Stimulated activated CD8-positive, alpha-beta memory T cell treated with anti-CD3 and anti-CD28 coated beads, Interleukin-12 subunit alpha, Interleukin-12 subunit beta, amount 100 ng/mL, for 1 hour (primary cell): ENCODE measurements at places on chromosomes 11 and 22.

DNA sequence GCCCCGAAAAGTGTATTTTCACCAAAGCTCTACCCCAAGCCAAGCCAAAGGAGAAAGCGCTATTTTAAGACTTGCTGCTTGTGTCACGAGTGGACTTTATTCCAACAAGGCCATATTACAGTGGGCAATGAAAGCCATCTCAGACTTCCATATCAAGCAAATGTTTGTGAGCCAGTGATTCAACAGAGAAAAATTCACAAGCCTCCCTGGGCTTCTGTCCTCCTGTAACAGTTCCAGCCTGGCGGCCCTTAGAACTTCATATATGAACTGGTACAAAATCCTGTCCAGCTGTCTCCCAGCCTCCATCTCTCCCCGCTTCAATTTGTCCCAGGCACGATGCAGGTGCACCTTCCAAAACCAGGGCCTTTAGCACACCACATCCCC lies 11.2 kb downstream of the LARGE1 start:
- no peak for DNase-seq

DNA sequence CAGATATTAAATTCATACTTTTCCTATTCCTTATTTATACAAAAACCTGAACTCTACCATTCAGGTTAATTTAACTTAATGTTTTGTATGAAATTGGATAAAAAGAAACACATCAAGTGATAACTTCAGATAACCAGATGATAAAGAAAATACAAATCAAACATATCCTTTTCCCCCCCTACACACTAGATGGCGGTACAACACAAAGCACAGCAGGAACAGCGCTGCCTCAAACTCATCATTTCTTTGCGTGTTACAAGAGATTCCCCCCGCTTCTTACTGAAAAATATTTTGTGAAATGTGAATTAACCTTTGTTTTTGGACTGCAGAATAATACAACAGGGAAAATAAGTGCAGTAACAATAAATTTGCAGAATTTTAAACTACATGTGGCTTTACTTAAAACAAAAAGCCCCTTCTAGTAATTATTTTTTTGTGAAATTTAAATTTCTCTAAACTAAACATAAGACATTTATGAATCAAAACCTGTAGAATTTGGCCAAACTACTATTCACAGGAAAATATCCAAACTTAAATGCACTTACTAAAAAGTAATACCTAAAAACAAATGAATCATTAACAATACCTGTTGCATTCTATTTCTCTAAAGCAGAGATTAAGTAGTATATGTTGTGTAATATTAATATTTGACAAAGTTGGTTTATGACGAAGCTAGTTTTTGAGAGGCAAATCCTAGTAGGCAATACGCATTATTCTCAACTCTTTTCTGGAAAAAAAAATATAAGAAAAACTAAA lies 74.4 kb downstream of the ARHGAP32 start:
- peak; percentile 10 for DNase-seq

GRCh38 chr11:119206511-119207414 lies 624 bp downstream of the CBL start:
- peak; percentile 8 for DNase-seq

DNA sequence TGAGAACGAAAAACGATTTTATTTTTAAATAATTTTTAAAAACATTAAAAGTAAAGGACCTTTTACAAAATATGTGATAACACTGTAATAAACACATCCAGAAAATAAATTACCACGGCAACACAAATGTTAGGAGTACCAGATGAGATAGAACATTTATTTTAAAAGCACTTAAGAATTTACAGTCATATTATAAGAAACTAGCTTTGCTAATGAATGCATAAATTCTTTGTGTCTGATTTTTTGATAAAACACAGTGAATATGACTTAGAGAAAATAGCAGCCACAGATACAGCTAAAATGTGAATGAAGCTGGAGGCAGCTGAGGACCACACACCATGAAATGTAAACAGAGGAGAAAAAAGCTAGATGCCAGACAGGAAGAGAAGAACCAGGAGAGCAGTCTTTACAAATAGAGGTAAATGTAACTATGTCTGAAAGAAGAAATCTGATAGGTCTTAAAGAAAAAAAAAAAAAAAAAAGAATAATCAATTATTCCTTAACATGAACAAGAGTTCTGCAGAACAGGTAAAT lies 14.6 kb downstream of the CCDC34 start:
- DNase-seq, result no peak

DNA sequence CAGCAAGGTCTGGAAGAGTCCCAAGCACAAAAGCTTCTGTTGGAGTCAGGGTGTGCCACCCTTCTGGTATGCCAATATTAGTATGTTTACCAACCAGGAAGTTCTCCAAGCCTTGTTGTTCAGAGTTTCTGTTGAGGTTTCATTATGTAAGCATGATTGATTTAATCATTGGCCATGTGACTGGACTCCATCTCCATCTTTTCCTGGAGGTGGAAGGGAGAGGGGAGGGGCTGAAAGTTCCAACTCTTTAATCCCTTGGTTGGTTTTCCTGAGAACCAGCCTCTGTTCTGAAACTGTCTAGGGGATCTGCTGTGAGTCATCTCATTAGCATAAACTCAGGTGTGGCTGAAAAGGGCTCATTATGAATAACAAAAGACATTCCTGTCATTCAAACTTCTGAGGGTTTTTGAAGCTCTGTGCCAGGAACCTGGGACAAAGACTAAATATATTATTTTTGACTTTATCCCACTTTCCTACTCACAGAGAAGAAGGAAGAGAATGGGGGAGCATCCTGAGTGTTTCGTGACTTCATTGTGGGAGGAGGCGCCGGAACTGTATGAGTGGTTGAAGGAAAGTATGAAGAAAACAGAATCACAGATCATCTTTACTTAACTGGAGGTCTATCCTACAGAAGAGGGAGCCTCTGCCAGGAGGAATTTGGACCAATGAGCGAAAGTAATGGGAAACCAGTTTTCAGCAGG lies 138.2 kb downstream of the NECTIN1 start:
- no peak for DNase-seq

DNA sequence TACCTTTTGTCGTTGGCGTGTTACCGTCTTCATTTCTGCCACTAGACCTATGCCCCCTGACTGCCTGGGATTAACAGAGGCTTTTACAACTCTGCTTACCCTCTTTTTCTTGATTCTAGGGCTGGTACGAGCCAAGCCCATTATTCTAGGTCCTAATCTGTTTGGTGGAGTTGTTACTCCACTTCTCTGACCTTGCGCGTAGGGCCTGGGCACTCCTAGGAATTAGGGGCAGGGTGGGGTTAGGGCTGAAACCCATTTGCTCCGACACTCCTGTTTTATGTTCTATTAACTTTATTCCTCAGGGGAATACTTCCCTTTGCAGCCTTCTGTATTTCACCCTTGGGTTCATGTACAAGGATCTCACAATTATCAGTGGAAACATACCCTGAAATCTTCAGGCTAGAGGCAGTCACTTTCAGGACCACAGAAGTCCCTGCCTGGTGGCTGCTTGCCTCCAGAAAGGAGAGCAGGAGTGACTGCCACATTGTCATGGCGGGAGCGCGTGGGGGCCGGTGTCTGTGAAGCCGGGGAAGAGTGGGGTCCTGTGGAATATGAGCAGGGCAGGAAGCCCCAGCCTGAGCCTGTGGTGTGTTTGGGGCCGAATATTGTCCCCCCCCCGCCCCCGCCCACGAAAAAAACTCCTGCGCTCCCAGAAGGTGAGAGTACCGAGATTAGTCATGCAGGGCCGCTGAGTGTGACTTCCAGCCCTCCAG lies 731 bp upstream of the SLC37A2 start:
- no peak for DNase-seq

- no peak for DNase-seq
Measured at GRCh38 chr11:107785401-107785800, 73.2 kb downstream of the SLC35F2 start.

- no peak for DNase-seq
Measured at GRCh38 chr22:34812631-34813030, 253.3 kb upstream of the ISX start.
